ENCODE measurements at places on chromosomes 1 and 21.

DNA sequence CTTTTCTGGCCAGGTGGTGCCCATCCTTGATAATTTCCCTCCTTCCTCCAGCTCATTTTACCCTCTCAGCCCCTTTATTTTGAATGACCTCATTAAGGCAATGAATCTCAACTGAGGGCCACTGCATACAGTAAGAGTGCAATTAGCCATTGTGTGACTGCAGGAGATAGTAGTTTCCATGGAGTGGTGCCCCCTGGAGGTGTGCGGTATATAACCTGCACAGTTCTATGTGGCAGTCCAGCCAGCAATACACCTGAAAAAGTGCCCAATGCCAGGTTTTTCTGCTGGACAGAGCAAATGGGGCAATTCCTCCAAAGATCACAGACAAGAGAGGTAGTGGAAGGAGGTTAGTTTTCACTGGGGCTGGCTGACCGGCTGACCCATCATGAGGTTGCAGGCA is 25.9 kb upstream of the LRRC38 start:
- no peak for DNase-seq

DNA sequence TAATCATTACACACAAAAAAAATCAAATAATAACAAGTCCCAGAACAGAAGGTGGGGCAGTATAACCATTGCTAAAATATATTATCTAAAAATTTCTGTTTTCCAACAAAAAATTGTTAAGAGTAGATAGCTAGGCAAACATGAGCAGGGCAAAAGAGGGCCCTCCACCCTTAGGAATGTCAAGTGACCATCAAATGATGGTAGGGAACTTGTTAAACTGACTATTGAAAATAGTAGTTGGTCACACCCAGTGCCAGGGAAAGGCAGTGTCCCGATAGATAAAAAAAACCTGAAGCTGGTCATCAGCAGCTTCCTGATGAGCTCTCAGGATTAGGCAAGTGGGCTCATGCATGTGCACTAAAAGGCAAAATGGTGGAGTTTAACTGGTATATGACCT is 18.4 kb upstream of the COP1 start:
- DNase-seq: no peak

- DNase-seq: no peak
These were observed 212.7 kb downstream of the PTBP2 start for GRCh38 chr1:96934282-96934681.

GRCh38 chr1:72371259-72372035 is 89.1 kb upstream of the NEGR1 start:
- DNase-seq: no peak

GRCh38 chr21:16536643-16537434 is 807.1 kb downstream of the USP25 start:
- no peak for DNase-seq

Measured in activated CD4-positive, alpha-beta T cell treated with anti-CD3 and anti-CD28 coated beads for 36 hours (primary cell).